ENCODE measurements at places on chromosomes 4 and X.

GRCh38 chr4:675036-675882, 917 bp downstream of the MYL5 start:
- DNase-seq = no peak

DNA sequence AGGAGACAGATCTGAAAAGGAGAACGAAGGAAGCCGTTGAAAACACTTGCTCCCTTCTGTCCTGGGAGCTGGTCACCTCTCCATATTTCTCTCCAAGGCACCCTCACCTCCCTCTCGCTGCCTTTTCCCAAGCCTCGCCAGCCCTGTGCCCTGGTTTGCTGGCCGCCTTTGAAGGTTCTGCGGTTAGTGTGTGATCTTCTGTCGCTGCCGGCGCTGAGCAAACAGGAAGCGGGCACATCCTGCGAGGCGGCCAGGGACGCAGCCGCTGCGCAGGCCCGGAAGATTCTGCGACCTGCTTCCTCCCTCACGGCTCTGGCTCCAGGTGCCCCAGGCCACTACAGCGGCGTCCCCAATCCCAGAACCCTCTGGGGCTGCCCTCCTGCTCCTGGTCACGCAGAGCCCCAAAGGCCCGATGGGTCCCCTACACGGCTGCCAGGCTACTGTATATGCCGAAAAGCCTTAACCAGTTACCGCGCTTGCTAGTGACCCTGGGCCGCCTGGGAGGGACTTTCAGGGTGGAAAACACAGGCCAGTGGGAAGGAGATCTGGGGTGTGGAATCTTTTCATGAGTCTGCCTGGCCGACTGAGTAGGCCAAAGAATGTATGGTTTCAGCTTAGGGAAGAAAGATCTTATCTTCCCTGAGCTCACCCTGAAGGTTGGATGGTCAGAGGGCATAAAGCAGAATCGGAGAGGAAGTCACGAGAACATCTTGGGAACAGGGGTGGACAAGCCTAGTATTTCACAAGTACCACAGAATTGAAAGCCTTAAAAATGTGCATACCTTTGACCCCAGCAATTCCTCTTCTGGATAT, 2.3 kb upstream of the SASH3 start:
- no peak for DNase-seq

DNA sequence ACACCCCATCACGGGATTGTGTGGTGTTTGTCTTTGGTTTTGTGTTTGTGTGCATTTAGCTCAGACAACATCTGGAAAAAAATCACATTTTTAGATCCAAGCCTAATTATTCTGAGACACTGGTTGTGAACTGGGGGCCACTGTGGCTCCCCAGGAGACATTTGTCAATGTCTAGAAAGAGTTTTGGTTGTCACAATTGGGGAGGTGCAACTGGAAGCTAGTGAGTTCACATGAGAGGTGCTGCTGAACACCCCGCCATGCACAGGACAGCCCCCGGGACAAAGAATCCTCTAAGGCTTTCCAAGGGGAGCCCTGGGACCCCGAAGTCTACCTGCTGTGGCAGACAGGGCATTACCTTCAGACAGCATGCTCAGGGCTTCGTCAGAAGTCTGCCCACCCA, 26.5 kb downstream of the GPR143 start:
- no peak for DNase-seq

- no peak for DNase-seq
Measured at GRCh38 chr4:64095398-64095797, 313.9 kb downstream of the TECRL start.

- no peak for DNase-seq
Measured at GRCh38 chr4:88818631-88819470, 121.2 kb upstream of the NAP1L5 start.

- no peak for DNase-seq
Measured at GRCh38 chr4:4671774-4672349, 130.0 kb upstream of the STX18 start.

- no peak for DNase-seq
Measured at GRCh38 chr4:45350438-45350837, 624.1 kb upstream of the GNPDA2 start.

- no peak for DNase-seq
Measured at GRCh38 chrX:38275615-38276014, 51.7 kb downstream of the RPGR start.

DNA sequence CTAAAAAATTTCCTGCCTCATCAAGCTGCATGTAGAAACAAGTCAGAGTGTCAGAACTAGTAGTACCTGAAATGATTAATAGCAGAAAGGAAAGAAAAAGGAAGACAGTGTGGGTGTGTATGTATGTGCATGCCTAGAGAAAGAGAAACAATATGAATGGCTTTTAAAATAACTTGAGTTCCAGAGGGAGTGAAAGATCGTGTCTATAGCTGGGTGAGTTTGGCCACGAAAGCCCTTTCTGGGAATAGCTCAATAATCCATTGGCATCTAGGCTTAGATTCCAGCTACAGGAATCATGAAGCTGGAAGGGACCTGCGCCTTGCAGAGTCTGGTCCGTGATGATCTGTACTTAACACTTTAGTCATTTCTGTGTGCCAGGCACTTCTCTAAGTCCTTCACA, 195.6 kb downstream of the RAPGEF2 start:
- DNase-seq = no peak

DNA sequence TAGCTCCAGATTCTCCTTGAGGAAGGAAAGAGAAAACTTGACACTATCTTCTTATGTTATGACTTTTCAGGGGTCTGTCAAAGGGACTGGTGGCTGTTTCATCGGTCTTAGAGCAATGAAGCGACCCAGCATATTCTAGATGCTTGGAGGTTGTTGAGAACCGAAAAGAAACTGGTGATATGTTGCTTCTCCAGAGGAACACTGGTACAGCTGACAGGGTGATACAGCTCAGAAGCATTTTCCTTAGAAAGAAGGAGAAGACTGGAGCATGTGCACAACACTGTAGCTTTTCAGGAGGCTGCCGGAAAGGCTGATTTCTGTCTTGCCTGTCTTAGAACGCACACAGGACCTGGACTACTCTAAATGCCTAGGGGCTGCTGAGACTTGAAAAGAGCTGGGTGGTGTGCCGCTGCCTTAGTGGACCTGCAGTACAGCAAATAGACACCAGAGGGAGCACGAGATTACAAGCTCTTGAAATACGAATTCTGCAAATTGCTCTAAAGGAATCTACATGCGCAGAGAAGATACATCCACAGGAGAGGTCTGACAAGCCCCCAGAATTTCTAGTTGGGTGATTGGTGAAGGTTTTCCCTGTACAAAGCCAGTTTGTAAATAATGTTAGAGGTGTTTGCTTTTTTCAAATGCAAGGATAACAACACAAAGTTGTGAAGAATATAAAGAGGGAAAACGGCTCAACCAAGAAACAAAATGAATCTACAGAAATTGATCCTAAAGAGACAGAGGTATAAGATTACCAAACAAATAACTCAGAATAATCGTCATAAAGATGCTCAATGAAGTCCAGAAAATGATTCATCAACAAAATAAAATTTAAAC, 223.1 kb upstream of the DMD start:
- no peak for DNase-seq

GRCh38 chrX:72026341-72027023, 105.2 kb downstream of the RTL5 start:
- DNase-seq = no peak

DNA sequence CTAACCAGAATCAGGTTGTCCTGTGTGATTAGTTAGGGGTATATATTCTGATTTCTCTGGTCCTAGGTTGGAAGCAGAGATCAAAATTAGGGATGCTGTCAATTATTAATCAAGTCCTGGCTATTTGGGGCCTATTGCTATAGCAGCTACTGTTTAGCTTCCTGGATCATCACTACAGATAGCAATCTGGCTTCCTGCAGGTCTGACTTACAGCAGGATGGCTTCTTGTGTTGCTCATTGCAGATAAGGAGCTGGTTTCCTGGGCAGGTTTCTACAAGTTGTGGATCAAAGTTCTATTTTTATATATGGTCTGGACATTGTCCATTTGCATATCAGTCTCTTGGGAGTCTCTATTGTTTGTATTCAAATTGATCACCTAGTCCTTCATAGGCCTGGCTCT, 57.7 kb upstream of the C4orf54 start:
- DNase-seq = no peak

DNA sequence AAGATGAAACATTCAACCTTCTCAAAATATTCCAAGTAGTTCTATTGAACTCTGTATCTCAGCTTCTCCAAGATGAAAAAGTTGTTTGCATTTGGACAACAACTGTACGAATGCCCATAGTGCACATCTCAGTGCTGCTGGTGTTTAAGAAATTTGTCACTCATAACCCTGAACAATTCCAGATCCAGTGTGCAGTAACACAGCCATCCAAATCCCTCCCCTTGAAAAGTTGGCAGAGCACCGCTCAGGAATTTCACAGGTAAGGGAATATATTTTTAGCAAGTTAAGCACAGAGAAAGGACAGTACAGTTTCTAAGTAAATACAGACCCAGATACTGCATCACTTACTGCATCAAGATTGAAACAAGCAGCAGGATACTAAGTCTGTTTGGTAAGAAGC, 104.7 kb downstream of the CNOT6L start:
- no peak for DNase-seq

- DNase-seq = no peak
Measured at GRCh38 chr4:154503598-154503997, 12.0 kb upstream of the DCHS2 start.

DNA sequence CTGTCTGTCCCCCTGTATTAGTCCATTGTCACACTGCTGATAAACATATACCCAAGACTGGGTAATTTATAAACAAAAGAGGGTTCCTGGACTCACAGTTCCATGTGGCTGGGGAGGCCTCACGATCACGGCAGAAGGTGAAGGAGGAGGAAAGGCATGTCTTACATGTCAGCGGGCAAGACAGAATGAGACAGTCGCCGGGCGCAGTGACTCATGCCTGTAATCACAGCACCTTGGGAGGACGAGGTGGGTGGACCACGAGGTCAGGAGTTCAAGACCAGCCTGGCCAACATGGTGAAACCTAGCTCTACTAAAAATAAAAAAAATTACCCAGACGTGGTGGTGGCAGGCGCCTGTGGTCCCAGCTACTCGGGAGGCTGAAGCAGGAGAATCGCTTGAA, 24.7 kb downstream of the IL3RA start:
- no peak for DNase-seq

DNA sequence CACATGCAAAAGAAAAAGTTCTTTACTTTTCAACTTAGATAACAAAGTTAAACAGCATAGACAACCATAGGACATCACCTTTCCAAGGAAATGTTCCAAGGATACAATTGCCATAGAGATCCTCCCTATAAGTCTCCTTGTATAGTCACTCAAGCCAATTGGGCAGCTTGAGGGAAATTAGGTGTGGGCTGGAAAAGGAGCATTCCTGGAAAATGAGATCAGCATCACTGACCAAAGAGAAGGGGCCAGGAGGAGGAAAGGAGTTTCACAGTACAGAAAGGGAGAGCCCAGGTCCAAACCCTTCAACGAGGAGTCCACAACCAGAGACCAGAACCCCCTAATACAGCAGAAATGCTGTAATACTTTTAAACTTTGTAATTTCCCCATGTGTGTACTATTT, 91.5 kb upstream of the PPARGC1A start:
- DNase-seq = no peak

GRCh38 chr4:55912249-55912648, 36.5 kb upstream of the CEP135 start:
- DNase-seq = no peak

- DNase-seq = no peak
Measured at GRCh38 chrX:10071451-10072144, 85.2 kb upstream of the CLCN4 start.

- no peak for DNase-seq
Measured at GRCh38 chr4:168978001-168978700, 31.9 kb downstream of the CBR4 start.

- DNase-seq = no peak
Measured at GRCh38 chr4:168777277-168777965, 232.6 kb downstream of the CBR4 start.

GRCh38 chr4:155941085-155941790, 12.4 kb downstream of the CTSO start:
- no peak for DNase-seq

GRCh38 chr4:178602833-178603232, 1160.6 kb upstream of the AGA start:
- DNase-seq = no peak

GRCh38 chr4:37197899-37198298, 46.6 kb upstream of the NWD2 start:
- DNase-seq = no peak
